ENCODE measurements at places on chromosomes 6 and 20.
A peak's percentile ranks its signal among the peaks of the same experiment; 100 is the strongest.

GRCh38 chr20:13180986-13181889 lies 39.8 kb upstream of the ISM1 start:
- no peak for DNase-seq

DNA sequence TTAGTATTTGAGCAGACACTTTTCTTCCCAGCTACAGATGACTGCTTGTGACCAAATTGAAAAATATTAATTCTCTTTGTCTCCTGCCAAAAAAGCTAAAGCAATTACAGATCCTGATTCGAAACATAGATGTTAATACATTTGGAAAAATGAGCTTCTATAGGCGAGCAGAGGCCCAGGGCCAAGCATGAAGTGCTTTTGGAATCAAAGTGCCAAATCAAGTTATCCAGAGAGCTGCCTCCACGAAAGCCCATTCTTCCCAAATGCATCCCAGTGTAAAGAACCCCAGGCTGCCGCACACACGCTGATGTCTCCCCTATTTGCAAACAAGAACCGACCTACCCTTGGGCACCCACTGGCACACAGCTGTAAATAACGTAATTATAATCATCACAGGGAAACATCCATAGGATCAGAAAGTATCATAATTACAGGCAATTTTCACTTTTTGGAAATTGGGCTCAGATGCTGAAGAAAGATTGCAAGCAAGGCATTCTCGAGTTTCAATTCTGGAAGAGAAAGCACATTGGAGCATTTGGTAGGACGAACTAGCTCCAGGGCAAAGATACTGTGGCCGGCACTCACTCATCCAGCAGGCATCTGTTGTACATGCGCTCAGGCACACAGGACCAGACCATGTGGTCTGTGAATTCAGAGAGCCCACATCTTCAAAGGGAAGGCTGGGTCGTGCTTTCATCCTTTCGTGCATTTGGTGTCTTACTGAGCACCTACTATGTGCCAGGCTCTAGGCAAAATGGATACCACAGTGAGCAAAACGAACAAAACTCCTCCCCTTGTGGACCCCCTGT lies 45.9 kb downstream of the BMP7 start:
- DNase-seq = no peak

GRCh38 chr6:44339301-44339700 lies 3.1 kb upstream of the SPATS1 start:
- no peak for DNase-seq

GRCh38 chr20:50149481-50150254 lies 3.9 kb downstream of the PEDS1 start:
- DNase-seq = no peak

GRCh38 chr6:89527634-89528033 lies 94.7 kb downstream of the ANKRD6 start:
- DNase-seq = no peak

- DNase-seq = peak; percentile 78
Observed at GRCh38 chr6:17032988-17033634, 68.7 kb upstream of the STMND1 start.

- DNase-seq = no peak
Observed at GRCh38 chr6:142872376-142872775, 72.6 kb downstream of the HIVEP2 start.

DNA sequence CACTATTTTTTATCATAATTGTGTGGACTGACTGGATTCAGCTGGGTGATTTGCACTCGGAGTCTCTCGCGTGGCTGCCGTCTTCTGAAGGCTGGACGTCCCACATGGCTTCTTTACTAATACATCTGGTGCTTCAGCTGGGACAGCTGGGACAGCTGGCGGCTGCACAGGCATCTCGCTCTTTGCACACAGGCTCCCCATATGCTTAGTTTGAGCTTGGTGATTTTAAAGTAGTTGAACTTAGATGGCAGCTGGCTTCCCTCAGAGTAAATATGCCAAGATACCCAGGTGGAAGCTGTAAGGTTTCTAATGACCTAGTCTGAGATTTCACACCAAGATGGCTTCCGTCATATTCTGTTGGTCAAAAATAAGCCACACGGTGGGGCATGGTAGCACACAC lies 38.7 kb upstream of the PPP1R3G start:
- DNase-seq = no peak

DNA sequence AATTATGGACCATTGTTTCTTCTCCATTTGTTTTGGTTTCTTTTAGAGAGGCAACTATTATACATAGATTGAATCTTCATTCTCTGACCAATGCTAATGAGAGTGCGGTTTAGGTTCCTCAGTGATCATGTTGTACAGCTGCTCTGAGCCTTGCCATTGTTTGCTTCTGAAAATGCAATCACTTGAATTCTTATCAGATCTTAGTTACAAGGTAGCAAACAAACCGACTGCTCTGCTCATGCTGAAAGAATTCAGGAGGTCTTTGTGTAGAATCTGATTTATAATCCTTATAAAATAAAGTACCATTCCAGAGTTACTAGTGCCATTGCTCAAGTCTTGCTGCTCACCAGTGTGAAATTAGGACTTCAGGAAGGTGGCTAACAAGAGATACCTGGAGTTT lies 569.1 kb upstream of the ID4 start:
- DNase-seq = no peak

GRCh38 chr20:63473555-63474449 lies 1.3 kb upstream of the KCNQ2 start:
- DNase-seq = no peak

- DNase-seq = no peak
Observed at GRCh38 chr6:20870493-20870892, 336.2 kb downstream of the CDKAL1 start.

GRCh38 chr6:39282774-39283173 lies 31.4 kb downstream of the KCNK17 start:
- DNase-seq = no peak

DNA sequence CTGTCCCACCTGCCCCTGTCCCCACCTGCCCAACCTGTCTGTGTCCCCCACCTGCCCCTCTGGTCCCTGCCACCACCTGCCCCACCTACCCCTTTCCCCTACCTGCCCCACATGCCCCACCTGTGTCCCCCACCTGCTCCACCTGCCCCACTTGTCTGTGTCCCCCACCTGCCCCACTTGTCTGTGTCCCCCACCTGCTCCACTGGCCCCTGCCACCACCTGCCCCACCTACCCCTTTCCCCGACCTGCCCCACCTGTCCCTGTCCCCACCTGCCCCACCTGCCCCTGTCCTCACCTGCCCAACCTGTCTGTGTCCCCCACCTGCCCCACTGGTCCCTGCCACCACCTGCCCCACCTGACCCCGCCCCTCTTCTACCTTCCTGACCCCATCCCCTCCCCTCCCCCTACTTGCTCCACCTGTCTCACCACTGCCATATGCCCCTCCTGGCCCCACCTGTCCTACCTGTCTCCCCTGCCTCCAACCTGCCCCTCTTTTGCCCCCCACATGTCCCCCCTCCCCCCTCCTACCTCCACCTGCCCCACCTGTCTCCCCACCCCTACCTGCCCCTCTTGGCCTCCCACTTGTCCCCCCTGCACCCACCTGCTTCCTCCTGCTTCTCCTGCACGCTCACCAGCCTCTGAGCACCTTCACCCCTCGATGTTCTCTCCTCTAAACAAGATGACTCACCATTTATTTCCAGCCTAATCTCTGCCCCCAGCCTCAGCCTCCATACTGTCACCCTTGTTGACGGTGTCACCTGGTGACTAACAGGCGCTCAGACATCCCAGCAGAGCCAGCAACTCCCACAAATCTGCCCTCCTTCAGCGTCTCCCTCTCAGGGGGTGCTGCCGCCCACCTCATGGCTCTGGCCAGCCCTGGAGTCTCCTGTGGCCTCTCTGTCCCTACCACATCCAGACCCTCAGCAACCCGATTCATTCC lies 5.6 kb upstream of the MYT1 start:
- DNase-seq = no peak

DNA sequence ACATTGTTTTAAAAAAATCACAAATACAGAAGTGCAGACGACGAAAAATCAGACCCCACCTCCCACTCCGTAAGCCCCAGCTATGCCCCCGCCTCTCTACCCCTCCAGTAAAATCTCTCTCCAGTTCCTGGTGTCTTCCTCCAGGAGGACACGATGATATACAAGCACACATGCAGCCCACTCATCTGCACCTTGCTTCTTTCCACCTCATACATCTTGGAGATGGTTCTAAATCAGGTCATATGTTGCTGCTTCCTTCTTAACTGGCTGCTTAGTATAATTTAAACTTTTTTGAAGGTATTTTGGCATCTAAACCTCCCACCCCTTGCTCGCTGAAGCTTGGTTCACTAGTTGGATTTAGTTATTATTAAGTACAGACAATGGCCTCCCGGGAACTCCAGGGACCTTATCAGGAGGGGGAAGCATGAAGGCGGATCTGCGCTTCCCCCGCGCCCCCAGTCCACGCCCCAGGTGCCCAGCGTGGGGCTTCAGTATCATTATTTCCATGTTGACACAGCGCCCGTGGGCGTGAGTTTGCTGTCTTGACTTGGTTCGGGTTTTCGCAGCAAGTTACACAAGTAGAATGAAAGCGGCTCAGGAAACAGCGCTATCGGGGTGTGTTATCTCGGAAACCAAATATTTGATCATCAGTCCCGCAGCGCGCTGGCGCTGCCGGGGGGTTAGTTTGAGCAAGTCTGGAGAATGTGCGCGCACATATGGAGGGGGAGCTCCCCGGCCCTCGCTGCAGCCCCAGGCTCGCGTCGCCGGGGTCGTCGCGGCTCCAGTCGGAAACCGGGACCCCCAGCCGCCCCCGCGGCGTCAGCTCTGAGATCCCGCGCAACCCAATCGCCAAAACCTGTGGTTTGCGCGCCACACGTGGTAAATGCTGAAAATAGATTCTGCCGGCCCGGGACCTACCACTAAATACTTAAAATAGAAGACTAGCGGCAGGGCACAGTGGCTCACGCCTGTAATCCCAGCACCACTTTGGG lies 2.3 kb downstream of the BMP7 start:
- no peak for DNase-seq

GRCh38 chr20:53597030-53597482 lies 3.4 kb upstream of the ZNF217 start:
- no peak for DNase-seq

DNA sequence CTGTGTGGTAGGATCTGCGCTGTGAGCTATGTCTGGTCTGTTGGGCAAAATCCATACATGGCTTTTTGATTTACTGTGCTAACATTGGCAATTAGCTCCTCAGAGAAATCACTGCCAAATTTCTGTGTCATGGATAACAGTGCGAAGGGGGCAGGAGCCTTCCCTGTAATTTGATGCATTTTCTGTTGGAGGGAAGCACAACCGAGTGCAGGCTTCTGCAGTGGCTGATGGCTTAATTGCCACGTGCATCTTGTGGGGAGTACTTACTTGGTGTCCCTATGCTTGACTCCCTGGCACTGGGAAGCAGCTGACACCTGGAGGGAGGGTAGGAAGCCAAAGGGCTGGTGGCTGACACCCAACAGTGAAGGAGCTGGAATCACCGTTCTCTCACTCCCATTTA lies 99.3 kb upstream of the PROKR2 start:
- no peak for DNase-seq

- DNase-seq = no peak
Observed at GRCh38 chr20:44716309-44717106, 1.3 kb downstream of the CCN5 start.

GRCh38 chr20:34165018-34165619 lies 53.1 kb upstream of the EIF2S2 start:
- DNase-seq = no peak

DNA sequence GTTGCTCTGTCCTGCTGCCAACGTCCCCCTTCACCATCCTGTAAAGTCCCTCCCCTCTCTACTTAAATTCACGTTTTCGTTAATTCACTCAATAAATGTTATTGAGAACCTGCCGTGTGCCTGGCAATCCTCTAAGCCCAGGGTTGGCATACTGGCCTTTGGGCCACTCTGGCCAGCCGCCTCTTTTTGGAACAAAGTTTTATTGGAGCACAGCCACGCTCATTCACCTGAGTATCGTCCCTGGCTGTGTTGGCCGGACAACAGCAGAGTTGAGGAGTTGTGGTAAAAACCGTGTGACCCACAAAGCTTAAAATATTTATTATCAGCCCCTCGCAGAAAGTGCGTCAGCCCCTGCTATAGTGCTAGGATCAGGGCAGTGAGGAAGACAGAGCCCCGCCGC lies 54.7 kb upstream of the TMEM181 start:
- no peak for DNase-seq

DNA sequence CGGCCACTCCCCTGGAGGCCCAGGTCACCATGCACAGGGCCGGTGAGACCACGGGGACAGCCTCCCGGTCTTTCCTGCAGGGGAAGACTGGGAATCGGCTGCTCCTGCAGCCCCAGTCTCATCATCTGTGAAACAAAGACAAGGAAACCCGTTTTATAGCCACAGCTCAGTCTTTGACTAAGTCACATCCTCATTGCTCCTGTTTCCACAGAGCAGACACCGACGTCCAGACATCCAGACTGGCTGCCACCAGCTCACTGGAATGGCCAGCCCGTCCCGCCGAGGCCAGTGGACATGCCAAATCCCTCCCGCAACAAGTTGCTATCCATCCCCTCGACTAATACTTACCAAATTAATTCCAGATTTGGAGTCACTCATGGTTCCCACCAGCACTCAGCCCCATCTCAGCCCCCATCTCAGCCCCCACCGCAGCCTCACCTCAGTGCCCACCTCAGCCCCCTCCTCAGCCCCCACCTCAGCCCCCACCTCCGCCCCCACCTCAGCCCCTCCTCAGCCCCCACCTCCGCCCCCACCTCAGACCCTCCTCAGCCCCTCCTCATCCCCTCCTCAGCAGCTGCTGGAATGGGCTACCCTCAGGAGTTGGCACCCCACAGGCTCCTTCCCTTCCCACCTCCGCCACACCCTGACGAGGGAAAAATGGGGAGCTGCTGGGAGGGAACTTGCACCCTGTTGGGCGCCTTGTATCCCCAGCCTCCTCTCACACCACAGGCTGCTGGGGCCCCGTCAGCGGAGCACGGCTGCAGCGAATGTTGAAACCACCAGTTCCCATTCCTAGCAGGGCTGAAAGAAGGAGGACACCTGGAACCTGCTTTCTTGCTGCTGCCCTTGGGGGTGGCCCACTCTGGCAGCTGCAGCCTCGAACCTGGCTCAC lies 48.7 kb downstream of the YTHDF1 start:
- no peak for DNase-seq

GRCh38 chr20:15487682-15488081 lies 1085.6 kb downstream of the KIF16B start:
- no peak for DNase-seq

DNA sequence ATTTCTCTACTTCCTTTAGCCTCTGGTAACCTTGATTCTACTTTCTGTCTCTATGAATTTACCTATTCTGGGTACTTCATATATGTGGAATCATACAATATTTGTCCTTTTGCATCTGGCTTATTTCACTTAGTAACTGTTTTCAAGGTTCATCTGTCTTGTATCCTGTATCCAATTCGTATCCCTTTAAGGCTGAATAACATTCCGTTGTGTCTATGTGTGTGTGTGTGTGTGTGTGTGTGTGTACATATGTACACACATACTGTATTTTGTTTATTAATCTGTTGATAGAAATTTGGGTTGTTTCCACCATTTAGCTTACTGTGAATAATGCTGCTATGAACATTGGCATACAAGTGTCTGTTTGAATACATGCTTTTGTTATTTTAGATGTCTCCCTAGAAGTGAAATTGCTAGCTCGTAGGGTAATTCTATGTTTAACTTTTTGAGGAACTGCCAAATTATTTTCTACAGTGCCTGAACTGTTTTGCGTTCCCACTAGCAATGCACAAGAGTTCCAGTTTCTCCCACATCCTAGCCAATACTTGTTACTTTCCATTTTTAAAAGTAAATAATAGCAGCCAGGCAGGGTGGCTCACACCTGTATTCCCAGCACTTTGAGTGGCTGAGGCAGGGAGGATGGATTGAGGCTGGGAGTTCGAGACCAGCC lies 17.7 kb downstream of the SENP6 start:
- no peak for DNase-seq

GRCh38 chr20:16313917-16314316 lies 259.3 kb downstream of the KIF16B start:
- DNase-seq = no peak

Data from AG09319 (cell line).